ENCODE measurements at places on chromosomes 7 and 10. TPM values are rescaled to one million over a fixed set of nuclear protein-coding genes. Genes with fewer than 3 reads are reported as not detected.

DNA sequence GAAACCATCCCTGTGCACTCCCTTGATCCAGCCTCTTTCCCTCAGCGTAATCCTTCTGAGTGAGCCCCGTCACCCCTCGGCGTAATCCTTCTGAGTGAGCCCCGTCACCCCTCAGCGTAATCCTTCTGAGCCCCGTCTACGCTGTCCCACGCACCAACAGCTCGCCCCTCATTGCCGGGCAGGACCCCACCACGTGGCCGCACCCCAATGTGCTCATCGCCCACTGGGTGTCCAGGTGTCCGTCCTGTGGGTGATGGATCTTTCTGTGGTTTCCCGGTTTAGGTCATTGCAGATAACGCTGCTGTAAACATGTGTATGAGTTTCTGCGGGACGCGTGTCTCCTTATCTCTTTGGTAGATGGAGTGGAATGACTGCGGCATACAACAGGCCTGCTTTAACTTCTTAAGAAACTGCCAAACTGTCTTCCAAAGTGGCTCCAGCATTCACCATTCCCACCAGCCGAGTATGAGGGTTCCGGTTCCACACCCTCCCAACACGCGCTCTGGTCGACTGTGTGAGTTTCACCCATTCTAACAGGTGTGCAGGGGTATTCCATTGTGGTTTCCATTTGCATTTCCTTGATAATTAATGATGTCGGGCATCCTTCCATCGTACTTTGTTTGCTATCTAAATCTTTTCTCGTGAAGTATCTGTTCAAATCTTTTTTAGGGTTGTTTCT lies 42.1 kb upstream of the NKX6-2 start:
- DNase-seq, result no peak

GRCh38 chr7:101099969-101100781 lies 14.9 kb downstream of the TRIM56 start:
- peak; percentile 95 for DNase-seq

GRCh38 chr7:28937619-28938018 lies 20.5 kb downstream of the TRIL start:
- DNase-seq, result no peak

DNA sequence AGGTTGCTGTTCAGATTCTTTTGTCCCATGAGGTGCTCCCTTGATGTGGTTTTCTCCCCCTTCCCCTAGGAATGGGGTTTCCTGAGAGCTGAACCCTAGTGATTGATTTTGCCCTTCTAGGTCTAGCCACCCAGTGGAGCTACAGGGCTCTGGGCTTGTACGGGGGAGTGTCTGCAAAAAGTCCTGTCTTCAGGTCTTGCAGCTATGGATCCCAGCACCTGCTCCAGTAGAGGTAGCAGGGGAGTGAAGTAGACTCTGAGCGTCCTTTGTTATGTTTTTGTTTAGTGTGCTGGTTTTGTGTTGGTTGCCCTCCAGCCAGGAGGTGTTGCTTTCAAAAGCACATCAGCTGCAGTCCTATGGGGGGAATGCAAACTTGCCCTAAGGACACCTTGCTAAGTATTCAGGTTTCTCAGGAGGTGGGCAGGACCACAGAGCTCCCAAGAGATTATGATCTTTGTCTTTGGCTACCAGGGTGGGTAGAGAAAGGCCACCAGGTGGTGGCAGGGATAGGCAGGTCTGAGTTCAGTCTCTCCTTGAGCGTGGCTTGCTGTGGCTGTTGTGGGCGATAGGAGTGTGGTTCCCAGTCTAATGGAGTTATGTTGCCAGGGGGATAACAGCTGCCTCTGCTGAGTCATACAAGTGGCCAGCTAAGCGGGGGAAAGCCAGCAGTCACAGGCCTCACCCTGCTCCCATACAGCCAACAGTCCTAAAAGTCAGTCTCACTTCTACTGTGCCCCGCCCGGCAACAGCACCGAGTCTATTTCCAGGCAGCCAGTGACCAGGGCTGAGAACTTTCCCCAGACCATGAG lies 92.4 kb upstream of the JCAD start:
- DNase-seq, result peak; percentile 62

PRKCQ gene
- total RNA-seq, result 22.3 TPM

TRIM50 gene
- total RNA-seq, result 0.24 TPM

PHKG1 gene
- total RNA-seq, result 0.46 TPM

AKR1C8 gene
- total RNA-seq, result not detected

PON1 gene
- not detected for total RNA-seq

Measured in endodermal cell (in vitro differentiated cells).